ENCODE measurements at places on chromosomes 7 and 10.

GRCh38 chr7:47196106-47196645 lies 385.7 kb downstream of the TNS3 start:
- DNase-seq: no peak

GRCh38 chr7:94344826-94345225 lies 49.9 kb upstream of the COL1A2 start:
- DNase-seq: no peak

DNA sequence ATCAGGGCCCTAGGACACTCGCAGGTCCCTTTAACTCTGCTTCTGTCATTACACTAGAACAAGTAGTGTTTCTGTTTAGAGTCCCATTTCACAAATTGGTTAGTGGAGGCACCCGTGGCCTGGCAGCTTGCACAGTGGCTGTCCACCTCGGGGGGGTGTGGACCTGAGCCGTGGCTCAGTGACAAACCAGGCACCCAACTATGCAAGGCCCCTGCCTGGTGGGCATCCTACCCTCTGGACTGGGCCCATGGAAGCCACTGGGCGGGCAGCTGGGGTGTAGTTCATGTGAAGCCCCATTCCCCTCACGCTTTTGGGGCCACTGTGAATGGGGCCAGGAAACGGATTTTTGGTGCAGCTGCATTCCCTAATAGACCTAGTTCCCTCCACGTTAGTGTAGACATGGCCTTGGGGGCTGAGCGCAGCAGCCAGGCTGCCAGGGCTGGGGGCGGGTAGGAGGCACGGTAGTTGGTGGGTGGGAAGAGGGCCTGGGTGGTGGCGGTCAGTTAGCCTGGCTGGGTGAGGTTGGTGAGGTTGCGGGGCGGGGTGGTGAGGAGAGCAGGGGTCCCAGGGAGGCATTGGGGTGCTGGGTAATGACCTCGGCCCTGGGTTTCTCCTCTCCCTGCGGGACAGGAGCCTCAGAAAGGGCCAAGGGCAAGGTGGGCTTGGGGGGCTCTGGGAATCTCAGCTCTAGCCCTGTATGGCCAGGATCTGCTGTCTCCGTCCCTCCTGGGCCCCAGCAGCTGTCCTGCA lies 18.7 kb downstream of the ZNF316 start:
- DNase-seq: no peak

GRCh38 chr7:3065724-3066143 lies 22.1 kb upstream of the CARD11 start:
- peak; percentile 85 for DNase-seq

DNA sequence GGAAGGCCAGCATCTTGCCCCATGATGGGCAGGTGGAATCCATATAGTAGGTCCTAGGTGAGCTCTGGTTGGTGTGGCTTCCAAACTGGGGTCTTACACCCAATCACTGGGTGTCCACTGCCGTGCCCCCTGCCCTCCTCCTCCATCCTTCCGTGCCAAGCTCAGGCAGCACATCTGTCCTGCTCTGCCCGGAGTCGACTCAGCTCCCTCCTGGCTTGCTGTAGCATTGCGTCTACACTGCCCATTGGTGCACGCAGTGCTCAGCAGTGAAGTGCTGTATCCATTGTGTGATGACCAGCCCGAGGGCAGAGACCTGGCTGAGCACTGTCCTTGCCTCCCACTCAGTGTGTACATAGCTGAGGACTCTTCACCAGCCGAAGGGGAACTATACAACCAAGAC lies 148.4 kb downstream of the ADAM12 start:
- no peak for DNase-seq

DNA sequence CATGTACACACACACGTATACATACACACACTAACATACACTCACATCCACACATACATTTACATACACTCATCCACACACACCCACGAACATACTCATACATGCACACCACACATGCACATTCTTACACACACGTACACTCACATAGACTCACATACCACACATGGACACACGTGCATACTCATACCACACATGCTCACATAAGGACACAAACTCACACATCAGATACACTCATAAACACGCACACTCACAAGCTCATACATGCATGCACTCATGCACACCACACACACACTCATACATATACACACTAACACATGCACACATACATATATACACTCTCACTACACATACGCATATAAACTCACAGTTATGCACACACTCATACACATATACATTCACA lies 1.2 kb upstream of the CALN1 start:
- DNase-seq: no peak

- DNase-seq: no peak
Observed at GRCh38 chr7:69498671-69499070, 99.6 kb upstream of the AUTS2 start.

- no peak for DNase-seq
Observed at GRCh38 chr7:47484923-47485639, 96.8 kb downstream of the TNS3 start.

All from iPS DF 6.9 (cell line).